ENCODE measurements at places on chromosomes 2 and 18.

- DNase-seq, result no peak
Measured at GRCh38 chr2:58764338-58765104, 523.4 kb upstream of the FANCL start.

GRCh38 chr2:47485751-47486300, 82.9 kb downstream of the MSH2 start:
- no peak for DNase-seq

DNA sequence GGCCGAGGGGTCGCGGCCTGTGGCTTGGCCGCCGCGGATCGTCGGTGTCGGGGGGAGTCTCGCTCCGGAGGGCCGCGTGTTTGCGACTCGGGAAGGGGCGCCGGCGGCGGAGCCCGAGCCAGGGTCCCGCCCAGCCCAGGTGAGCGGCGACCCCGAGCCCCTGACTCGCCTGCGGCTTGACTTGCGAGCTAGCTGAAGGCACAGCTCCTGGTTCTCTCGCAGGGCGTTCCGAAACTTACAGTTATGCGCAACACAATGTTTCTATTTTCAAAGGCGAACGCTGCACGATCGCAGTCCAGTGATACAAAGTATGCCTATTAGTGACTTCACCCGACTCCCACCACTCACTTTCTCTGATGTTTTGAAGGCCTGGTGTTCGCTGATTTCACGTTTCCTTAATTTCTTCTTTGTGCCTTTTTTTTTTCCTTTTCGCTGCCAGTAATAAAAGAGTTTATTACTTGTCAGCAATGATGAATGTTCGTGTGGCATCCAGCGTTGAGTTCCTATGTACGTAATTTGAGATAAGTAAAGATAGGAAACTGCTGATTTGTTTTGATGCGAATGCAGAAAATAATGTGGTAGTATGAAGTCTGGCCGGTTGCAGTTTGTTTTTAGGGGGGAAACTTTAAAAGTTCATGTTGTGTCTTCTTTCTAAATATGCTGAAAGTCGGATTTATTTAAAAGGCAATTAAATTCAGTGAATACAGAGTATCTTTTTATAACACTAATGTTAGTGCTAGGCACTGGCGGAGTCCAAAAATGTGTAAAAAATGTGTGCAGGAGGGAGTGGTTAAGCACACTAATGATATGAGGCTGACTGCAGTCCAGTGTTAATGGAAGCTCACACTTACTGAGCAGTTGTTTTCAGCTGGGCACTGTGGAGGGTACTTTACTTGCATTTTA, 706 bp downstream of the UBXN2A start:
- DNase-seq, result peak; percentile 19

- no peak for DNase-seq
Measured at GRCh38 chr2:48905696-48906095, 150.2 kb upstream of the LHCGR start.

DNA sequence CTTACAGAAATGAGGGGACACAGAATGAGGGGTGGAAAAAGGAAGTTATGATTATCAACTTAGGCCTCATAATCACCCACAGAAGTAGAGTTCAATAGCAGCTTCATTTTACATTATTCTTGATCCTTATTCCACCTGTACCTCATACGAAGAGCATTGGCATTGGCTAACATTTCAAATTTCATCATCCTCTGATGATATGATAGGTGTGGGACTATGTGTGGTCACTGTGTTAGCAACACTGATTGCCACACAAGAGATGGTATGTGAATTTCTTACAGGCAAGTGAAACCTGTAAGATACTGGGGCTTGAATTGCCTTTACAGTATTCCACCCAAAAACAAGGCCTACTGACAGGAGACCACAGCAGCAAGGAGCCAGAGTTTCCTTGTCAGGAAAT, 14.0 kb upstream of the HAT1 start:
- DNase-seq, result no peak

DNA sequence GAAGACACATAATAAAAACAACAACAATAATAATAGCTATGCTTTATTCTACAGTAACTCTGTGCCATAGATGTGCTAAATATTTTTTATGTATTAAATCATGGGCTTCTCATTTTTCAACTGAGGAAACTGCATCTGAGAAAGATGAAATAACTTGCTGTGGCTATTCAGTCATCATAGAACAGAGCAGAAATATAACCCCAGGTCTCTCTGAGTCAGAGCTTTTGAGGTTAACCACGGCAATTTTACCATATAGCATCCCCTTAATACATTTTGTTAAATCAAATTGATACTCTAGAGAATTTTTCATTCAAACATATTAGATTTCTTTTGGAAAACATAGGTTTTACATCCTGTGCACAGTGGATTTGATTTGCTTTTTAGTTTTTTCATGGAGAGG, 586.6 kb upstream of the KLHL29 start:
- DNase-seq, result no peak

DNA sequence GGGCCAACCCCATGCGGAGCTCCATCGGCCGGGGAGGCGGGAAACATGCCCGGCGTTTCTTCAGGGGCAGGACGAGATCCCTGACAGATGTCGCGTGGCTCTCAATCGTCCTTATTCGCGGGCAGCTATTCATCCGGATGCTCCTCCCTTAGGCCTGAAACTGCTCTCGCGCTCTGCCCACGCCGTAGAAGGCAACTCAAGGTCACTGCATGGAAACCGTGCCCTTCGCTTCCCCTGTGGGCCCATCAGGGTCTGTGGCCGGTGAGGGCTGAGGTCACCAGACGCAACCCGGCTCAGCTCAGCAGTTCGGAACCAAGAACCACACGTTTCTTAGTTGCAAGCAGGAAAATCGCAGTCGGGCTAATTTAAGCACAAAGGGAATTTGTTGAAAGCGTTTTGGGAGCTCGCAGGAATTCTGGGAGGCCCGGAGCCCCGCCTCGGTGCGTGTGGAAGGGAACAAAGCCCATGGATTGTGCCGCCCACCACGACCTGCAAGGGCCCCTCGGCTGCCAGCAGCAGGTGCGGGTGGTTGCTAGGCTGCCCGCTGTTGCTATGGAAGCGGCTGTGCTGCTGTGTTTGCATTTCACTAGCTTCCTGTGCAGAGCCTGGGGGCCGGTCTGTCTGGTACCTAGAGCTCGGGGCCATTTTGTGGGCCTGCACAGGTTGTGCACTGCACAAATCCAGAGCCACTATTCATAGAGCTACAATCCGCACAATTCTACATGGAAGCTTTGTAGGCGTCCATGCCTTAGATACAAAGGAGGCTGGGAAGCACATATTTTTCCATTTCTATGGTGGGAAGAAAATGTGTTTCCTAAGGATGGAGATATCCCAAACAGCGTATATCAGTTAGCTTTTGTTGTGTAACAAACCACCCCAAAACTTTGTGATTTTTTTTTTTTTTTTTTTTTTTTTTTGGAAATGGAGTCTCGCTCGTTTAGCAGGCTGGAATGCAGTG, 6.0 kb upstream of the ALLC start:
- peak; percentile 99 for DNase-seq

GRCh38 chr2:186522450-186522849, 36.4 kb downstream of the ZC3H15 start:
- DNase-seq, result no peak

GRCh38 chr2:154709215-154709614, 10.7 kb downstream of the KCNJ3 start:
- no peak for DNase-seq

- DNase-seq, result no peak
Measured at GRCh38 chr2:121955872-121956271, 200.4 kb downstream of the TSN start.

DNA sequence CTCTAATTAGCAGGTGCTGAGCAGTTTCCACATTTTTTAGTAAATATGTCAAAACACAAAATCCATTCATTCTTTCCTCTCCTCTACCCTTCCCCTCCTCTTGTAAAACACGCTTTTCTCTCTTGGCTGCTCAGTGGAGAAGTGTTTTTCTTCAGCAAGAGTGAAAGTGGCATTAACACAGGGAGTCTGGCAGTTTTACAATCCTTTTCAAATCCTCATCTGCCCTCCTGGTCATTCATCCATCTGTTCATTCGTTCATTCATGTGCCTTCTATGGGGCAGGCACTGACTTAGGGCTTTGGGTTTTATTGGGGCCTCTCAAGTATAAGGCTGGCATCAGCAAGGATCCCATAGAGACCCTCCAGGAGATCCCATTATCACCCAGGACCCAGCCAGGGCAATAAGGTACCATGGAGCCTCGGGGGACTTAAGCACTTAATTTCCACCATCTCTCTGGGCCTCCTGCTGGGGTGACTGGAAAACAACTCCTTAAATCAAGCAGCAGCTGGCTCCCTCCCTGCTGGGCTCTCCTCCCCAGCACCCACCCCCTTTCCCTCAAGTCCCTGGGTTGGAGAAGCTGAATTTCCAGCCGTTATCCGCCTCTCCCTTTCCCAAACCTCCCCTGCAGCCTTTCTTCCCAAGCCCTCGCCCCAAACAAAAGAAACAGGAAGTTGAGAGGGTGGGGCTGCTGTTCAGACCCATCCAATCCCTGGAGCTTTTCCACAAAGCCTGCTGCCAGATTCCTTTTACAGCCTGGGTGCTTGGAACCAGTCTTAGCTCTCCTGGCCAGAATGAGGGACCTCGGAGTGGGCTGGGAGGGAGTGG, 32.6 kb downstream of the MARCHF4 start:
- DNase-seq, result peak; percentile 57

GRCh38 chr18:58861353-58861752, 3.3 kb upstream of the ZNF532 start:
- no peak for DNase-seq

- no peak for DNase-seq
Measured at GRCh38 chr2:105188343-105188742, 53.2 kb upstream of the GPR45 start.

DNA sequence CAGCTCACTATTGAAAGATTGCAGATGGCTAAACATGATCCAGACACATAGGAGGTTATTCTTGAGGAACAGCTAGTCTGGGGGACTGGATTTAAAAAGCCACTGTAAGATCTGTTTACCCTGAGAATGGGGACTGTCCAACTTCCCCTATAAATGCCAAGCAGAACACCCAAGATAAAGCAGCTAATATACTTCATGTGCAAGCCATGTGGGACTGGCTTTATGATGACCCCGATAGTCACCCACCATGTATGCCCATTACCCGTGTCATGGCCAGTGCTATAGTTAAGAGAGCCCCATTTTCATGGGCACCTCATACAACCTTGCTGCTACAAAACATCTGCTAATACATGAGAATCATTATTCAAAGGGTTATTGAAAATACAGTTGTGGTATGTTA, 16.0 kb downstream of the YPEL5 start:
- no peak for DNase-seq

GRCh38 chr2:128512379-128513115, 193.9 kb upstream of the HS6ST1 start:
- no peak for DNase-seq

DNA sequence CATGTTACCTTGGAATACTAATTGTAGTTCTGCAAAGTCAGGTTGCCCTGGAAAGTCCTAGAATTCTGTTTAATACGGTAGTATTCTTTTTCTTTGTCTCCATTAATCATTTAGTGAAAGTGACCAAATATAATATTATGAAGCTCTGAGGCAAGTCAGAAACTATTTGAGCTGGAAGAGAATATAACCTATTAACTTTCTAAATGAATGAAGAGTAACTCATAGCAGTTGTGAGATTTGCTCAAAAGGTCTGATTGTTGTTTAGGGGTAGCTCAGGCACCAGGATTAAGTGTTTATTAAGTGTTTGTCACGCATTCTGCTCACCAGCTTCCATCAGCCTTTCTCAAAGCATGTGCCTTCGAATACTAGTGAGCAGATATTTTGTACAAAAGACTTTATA, 46.7 kb upstream of the SERPINE2 start:
- DNase-seq, result no peak

GRCh38 chr2:126971481-126972278, 73.0 kb downstream of the TEX51 start:
- peak; percentile 62 for DNase-seq

GRCh38 chr2:61210332-61210981, 48.5 kb downstream of the C2orf74 start:
- DNase-seq, result no peak

GRCh38 chr2:120300385-120300784, 45.6 kb upstream of the INHBB start:
- DNase-seq, result no peak

DNA sequence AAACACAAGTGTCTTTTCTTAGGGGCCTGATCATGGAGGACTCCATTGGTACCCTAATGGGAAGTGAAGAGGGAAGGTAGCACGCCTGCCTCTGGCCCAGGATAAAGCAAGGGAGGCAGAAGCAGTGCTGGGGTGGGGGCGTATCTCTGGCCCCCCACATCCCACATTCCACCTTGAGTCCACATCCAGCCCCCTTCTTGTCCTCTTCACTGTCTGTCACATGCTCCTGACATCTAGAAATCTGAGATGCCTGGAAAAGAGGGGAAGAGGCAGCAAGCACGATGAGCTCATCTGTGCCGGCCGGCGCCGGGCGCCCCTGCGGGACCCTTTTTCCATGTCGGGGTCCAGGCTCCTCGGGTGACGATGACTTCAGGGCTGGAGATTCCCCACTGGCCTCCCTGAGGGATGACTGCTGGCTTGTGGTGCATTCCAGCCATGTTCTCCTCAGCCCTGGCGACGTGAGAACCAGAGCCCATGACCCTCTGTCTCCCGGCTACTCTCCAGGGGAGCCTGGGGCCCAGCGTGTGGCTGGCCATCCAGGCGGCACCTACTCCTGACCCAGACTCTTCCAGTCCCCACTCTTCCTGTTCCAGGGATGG, 277.5 kb downstream of the DYSF start:
- DNase-seq, result no peak

GRCh38 chr2:207939342-207940108, 85.8 kb downstream of the PLEKHM3 start:
- no peak for DNase-seq

DNA sequence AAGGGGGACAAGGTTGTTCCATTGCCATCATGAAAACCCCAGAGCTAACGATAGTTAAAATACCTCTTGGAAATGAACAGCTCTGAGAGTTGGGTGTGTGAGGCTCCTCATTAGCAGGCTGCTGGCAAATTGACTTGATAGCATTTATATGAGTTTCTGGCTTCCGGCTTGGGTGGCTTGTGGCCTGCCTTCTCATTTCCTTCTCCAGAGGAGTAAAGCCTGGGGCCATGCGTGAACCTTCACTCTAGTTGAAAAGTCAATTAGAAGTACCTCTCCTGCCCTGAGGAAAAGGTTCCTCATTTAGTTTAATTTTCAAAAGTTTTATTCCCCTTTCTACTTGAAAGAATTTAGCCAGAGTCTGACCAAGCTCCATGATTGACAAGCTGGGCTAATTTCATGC, 67.1 kb downstream of the MGAT5 start:
- no peak for DNase-seq

DNA sequence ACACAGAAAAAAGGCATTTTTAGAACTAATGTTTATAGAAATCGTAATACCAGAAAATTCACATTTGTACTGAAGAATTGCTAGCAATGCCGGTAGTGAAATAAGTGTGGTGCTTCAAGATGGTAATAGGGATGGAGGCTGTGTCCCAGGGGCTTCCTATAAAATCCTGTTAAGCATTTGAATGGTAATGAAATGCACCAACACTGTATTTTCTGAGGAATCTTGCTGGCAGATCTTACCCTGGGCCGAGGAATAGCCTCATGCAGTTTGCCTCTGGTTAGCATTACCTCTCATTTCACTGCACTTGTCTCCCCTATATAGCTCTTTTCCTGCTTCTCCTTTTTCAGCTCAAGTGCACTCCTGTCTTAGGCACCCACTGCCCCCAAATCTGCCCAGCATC, 501.6 kb upstream of the NRP2 start:
- DNase-seq, result no peak

Measured in SHP77 (cell line).